ENCODE measurements at places on chromosomes 2 and 18.
A peak's percentile ranks its signal among the peaks of the same experiment; 100 is the strongest.

DNA sequence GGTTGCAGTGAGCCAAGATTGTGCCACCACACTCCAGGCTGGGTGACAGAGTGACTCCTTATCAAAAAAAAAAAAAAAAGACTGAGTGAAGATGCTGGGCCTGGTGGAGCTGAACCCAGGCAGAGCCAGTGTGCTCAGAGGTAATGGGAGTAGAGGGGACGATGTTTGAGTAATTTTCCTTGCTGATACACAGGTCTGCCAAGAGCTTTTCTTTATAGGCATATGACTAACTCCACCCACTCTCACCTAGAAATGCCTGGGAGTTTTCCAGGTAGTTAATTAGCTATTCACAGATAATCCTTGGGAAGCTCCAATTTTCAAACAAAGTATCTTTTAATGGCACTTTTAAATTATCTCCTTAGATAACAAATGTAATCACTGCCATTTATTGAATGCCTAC is 33.4 kb upstream of the ACSL3 start:
- no peak for DNase-seq

DNA sequence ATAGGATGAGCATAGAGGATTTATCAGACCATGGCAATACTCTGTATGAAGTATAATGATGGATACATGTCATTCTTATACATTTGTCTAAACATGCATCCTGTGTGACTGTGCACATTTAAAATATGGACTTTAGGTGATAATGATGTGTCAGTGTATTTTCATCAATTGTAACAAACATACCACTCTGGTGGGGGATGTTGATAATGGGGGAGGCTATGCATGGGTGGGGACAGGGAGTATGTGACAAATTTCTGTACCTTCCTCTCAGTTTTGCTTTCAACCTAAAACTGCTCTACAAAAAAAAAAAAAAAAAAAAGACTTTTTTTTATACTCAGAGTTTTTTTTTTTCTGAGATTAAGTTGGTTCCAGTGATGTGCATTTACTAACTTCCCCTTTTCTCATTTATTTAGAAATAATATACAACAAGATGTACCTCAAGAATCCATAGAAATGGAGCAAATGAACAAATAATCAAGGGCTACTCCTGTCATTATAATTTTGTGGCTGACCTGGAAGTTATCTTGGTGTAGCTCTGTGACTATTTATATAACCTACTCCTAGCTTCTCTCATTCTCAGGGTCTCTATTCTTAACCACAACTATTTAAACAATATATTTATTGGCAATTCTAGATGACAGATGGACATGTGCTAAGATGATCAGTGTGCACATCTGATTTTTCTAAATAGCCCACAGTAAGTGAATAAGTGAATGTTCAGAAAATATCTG is 108.9 kb upstream of the ITGA4 start:
- DNase-seq = peak; percentile 28

DNA sequence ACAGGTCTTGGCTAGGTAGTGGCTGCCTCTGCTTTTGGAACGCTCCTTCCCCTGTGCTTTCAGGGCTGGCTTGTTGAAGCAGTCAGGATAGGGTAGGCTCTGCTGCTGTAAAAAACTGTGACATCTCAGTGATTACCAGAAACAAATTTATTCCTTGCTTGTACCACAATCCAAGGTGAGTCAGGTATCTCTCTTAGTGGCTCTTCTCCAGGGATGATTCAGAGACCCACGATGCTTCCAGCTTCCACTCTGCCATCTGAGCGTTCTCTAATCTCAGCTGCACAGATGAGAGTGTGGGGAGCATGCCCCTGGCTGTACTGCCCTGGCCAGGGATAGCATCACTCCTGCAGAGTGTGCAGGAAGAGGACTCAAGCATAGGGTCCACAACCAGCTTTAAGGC is 174.9 kb downstream of the VAPA start:
- no peak for DNase-seq

- DNase-seq = no peak
These were observed 6.7 kb downstream of the TNFRSF11A start for GRCh38 chr18:62331581-62332356.

DNA sequence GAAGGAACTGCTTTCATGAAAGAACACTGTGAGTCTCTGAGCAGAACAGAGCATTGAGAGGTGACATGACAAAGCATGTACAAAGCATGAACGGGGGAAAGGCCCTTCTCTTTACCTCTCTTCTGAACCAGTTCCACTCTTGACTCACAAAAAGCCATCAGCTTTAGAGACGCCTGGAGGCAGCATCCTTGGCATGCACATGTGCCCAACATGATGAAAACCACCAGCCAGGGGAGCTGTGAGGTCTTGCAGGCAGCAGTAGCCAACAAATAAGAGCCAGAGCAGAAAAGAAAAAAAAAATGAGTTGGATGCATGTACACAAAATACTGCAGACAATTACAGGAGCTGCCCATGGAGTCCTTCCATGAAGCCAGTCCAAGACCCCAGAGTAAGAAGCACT is 95.5 kb upstream of the AGAP1 start:
- DNase-seq = no peak

- DNase-seq = no peak
These were observed 35.1 kb upstream of the PNO1 start for GRCh38 chr2:68122680-68122964.

GRCh38 chr18:44458777-44459176 is 221.9 kb upstream of the SETBP1 start:
- no peak for DNase-seq

GRCh38 chr2:203201426-203201825 is 37.4 kb upstream of the CYP20A1 start:
- DNase-seq = no peak

GRCh38 chr2:63822478-63822877 is 19.2 kb upstream of the UGP2 start:
- no peak for DNase-seq

DNA sequence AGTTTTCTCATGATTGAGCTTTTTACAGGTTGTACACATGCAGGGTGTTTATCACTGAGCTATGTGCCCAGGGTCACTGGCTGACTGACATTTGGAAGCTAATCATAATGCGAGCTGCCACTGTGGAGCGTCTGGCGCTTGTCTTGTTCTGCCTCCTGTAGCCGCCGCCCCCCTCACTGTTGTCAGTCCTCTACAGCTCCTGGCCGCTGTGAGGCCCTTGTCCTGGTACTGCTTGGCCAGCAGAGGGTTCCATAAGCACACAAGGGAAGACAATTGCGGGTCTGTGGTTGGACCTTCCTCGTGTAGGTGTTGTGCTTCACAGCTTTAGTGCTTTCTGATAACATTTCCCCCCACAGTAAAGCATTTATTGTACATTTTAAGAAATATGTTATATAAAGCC is 105.6 kb upstream of the LDLRAD4 start:
- peak; percentile 76 for DNase-seq

- no peak for DNase-seq
These were observed 52.0 kb upstream of the RTN4 start for GRCh38 chr2:55102056-55102812.

DNA sequence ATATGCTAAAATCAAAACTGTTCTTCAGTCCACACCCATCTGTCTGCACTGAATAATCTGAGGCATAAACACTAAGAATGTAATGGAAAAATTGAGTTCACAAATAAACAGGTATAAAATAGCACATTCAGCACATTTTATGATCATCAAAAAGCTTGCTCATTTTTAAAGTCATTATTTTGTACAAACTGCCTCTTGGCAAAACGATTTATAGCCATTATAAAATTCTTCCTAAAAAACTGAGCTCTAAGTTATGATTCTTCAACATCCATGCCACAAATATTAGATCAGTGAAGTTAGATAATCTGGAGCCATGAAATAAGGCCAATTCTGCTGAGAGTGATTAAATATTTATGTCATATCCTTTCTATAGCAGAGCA is 233.5 kb downstream of the DYM start:
- no peak for DNase-seq

DNA sequence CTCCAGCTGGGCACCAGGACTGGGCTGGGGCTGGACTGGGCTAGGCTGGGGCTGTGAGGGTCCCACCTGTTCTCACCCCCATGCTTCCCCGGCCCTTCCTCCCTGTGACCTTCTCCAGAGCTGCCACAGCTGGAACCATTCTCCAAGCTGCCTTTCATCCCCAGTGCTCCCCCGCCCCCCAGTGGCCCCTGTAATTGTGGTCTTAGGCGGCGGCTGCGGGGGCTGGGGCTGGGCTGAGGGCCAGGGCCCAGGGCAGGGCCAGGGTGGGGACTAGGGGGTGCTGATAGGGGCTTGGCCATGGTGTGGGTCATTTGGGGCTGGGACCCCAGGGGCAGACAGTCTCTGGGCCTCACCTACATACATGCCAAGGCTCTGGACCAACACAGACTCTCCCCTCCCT is 2.8 kb upstream of the WNT10A start:
- DNase-seq = no peak

GRCh38 chr2:198036029-198036879 is 231.9 kb downstream of the PLCL1 start:
- no peak for DNase-seq

DNA sequence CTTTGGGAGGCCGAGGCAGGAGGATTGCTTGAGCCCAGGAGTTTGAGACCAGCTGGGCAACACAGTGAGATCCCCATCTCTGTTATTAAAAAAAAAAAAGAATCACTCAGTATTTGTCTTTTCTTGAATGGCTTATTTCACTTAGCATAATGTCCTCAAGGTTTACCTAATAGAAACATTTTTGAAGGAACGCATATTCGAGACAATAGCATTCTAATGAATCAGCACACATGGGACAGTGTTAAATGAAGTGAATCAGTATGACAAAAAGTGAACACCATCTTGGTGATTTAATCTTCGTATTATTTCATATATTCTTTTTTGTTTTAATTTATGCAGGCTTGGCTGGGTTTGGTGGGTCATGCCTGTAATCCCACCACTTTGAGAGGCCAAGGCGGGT is 44.7 kb downstream of the WIPF1 start:
- DNase-seq = no peak

DNA sequence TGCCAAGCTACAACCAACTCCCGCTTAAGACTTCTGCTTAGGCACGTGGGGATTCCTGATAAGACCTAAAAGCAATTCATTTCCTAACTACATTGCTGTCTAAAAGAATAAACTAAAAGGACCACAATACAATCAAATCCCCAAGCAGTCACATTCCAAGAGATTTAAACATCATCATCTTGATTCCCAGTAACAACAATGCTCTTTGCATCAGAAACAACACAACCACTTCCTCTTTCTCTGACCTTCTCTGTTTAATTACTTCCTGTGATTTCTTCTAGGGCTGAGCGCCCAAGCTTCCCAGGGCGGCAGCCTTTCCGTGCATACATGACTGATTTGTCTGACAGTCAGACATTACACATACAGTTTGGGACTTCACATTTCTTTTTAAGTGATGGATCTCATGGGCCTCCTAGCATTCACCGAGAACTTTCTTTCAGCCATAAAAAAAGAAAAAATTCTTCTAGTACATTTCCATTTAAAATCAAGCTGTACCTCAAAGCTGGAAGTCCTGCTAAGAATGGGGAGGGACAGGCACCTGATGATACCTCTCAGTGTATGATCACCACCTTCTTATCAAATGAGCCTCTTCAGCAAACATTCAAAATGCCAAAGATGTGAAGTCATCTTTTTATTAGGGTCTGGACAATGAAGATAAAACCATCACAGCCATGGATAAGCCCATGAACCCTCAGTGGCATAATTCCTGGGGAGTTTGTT is 11.5 kb downstream of the SPRED2 start:
- DNase-seq = peak; percentile 65

- DNase-seq = no peak
These were observed 521.0 kb downstream of the ADCYAP1 start for GRCh38 chr18:1425679-1426078.

All from hematopoietic multipotent progenitor cell treated with erythropoietin and hydrocortisone succinate and interleukin-3 and kit ligand, for 6 days (in vitro differentiated cells).